ENCODE measurements at places on chromosomes 6 and 20. TPM values are rescaled to one million over a fixed set of nuclear protein-coding genes. Genes with fewer than 3 reads are reported as not detected.

SPATA2 gene
- 1.8 TPM for total RNA-seq

ATXN1 gene
- 16.9 TPM for total RNA-seq

SAMD3 gene
- total RNA-seq = 0.20 TPM

CEP162 gene
- 7.3 TPM for total RNA-seq

NOTCH4 gene
- total RNA-seq = 0.73 TPM

TMEM151B gene
- total RNA-seq = not detected

ENPP3 gene
- total RNA-seq = not detected

ARFGEF3 gene
- total RNA-seq = under 0.01 TPM

ZSCAN31 gene
- 0.98 TPM for total RNA-seq
